ENCODE measurements at places on chromosomes 6 and 20.

- DNase-seq = no peak
Observed at GRCh38 chr6:52045481-52045880, 41.9 kb downstream of the PKHD1 start.

- peak; percentile 52 for DNase-seq
Observed at GRCh38 chr20:16803965-16804792, 56.0 kb downstream of the OTOR start.

DNA sequence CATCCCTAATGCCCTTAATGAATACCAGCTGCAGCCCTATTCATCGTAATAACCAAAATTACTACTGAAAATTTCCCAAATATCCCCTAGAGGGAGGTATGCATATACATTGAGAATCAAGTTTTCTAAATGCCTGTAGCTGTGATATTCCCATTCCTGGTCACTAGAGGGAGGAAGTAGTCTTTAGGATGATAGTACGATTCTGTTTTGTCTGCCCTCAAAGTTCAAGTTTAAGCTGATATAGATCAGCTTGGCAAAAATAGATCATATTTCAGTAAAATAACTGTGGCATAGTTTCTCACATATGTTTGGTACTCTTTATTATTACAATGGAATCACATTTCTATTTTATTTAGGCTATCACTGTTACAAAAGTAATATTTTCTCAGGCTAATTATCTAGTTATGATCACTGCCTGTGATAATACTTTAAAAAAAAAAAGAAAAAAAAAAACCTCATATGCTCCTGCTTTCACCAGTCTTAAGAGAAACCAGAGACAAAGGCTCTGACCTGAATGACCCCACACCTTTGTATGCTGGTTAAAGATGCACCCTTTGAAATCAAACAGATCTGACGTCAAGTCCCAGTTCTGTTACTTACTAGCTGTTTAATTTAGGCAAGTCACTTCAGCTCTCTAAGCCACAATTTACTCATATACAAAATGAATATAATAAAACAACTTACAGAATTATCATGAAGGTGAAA lies 11.0 kb downstream of the TSPYL1 start:
- no peak for DNase-seq

DNA sequence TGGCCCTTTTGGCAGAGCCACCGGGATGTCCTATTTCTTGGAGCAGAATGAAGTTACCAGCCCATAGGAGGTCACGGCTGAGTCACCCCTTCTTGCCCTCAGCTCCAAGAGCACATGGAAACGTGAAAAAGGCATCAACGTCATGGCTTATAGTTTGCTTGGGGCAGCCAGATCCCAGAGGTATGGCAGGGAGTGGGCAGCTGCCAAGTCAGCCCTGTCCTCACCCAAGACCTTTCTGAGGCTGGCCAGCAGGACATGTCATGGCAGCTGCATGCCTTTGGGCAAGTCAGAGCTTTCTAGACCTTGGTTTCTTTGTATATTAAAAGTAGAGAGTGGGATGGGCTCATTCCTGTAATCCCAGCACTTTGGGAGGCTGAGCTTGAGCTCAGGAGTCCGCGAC lies 8.2 kb upstream of the MDFI start:
- DNase-seq = no peak

- no peak for DNase-seq
Observed at GRCh38 chr20:49247169-49247723, 28.0 kb downstream of the DDX27 start.

GRCh38 chr6:89888871-89889270 lies 5.4 kb upstream of the GJA10 start:
- DNase-seq = no peak

- no peak for DNase-seq
Observed at GRCh38 chr6:89458704-89459103, 25.8 kb downstream of the ANKRD6 start.

DNA sequence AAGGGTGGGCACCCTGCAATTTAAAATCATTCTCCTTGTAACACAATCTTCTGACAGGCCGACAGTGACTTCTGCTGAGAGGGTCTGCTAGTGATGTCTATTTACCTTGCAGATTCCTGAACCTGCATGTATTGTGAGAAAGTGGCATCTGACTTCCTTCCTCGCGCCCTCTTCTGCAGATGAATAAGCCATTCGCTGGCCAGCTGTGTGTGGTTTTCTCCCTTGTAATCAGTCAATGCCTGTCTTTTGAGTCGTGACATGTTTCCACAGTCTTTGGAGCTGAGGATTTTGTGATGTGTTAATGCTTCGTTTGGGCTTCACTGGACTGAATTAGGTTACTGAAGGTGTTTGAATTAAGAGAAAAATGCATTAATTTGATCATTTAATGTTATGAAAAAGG lies 125.3 kb downstream of the GRM1 start:
- no peak for DNase-seq

- DNase-seq = no peak
Observed at GRCh38 chr20:62142252-62143080, 728 bp downstream of the PSMA7 start.

GRCh38 chr6:170089963-170090362 lies 200.9 kb downstream of the DLL1 start:
- DNase-seq = peak; percentile 29

DNA sequence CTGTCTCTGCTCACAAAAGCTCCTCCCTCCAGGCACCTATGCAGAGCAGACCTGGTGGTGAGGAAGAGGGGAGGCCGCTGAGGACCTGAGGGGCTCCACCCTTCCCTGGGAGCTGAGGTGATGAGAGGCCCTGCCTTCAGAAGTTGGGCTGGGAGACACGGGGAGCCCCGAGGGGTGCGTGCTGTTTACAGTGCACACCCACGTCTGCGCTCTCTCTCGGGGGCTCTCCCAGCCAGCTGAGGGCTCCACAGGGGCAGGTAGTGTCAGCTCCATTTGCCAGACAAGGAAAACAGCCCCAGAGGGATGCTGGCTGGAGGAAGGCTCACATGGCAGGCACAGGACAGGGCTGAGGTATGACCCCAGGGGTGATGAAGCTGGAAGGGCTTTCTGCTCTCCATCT lies 13.5 kb upstream of the NOL4L start:
- no peak for DNase-seq

- no peak for DNase-seq
Observed at GRCh38 chr6:27254566-27254965, 7.1 kb downstream of the PRSS16 start.

DNA sequence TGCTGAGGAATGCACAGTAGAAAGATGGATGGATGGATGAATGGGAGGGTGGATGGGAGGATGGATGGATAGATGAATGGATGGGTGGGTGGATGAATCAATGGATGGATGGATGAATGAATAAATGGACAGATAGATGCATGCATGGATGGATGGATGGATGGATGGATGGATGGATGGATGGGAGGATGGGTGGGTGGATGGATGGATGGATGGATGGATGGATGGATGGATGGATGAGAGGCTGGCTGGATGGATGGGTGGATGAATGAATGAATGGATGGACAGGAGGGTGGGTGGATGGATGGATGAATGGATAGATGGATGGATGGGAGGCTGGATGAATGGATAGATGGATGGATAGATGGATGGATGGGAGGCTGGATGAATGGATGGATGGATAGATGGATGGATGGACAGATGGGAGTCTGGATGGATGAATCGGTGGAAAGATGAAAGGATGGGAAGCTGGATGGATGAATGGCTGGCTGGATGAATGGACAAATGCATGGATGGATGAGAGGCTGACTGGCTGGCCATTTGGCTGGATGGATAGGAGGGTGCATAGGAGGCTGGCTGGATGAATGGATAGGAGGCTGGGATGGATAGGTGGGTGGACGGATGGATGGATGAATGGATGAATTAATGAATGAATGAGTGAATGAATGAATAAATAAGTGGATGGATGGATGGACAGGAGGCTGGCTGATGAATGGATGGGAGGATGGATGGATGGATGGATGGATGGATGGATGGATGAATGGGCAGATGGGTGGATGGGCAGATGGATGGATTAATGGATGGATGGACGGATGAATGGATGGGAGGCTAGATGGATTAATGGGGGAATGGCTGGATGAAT lies 28.3 kb upstream of the NOL4L start:
- DNase-seq = no peak

GRCh38 chr6:27187231-27188060 lies 60.1 kb upstream of the PRSS16 start:
- no peak for DNase-seq

DNA sequence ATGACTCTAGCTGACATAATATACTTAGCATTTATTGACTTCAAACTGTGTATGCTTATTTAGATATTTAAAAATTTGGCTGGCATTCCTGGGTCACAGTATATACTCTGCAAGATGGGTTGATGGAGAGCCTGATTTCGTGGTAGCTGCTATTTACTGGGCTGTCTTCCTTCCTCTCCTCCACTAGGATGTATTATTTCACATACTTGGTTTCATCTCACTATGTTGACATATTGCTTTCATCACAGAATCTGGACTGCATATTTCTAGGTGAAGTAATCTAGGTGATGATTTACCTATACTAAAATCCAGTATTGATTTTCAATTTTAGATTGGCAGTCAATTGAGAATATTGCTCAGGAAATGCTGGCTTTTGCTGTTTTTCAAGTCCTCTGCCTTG lies 15.7 kb downstream of the AFDN start:
- no peak for DNase-seq

DNA sequence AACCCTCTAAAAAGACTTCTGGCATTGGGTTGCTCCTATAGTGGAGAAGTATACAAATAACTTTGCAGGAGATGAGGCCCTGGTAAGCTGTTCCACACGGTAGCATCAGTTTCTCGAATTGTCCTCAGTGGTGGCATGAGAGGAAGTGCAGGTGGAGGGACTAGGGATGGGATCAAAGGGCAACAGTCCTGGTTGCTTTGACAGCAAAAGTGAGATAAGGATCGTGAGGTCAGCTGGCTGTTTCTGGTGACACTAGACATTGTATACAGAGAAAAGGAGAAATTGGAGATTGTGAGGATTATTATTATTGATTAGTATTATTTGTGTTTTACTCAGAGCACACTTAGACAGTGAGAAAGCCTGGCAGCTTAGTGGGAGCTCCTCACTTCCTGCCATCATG lies 61.3 kb upstream of the EXOC2 start:
- no peak for DNase-seq

DNA sequence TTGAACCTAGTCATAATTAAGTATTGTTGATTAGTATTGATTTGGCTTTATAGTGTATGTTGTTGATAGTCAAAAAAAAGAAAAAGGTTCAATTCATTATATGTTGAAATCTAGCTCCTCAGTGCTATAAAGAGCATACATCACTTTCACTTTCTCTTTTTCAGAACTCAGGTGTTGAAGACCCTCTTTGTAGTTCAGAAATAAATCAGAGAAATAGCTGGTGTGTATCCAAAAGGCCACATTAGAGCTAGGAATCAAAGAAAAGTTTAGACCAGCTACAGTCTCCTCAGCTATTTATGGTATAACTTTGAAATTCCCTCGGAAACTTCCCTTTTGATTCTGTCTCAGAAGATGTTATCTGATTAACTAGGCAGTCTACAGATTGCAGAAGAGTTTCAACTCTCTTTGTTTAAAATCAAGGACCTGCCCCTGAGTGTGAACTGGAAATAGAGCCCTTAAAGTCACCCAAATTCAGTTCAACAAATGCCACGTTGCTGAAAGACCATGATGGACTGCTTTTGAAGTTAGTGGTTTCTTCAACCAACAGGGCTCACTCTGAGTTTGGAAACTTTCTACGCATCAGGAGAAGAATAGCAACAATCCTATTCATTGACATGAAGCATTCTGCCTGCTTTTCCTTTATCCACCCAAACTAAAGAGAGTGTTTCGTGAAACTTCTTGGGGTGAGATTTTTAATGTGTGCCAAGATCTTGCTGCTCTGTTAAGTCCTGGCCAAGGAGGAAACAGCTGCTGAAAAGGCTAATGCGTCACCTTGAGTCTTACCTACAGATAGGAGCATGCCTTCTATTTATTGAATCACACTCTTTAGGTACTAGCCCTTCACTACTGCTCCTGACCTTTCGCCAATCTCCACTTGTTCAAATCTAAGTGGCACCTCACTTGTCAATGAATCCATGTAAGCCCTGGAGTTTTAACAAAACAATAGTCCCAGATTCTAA lies 111.7 kb downstream of the TNFRSF21 start:
- no peak for DNase-seq

DNA sequence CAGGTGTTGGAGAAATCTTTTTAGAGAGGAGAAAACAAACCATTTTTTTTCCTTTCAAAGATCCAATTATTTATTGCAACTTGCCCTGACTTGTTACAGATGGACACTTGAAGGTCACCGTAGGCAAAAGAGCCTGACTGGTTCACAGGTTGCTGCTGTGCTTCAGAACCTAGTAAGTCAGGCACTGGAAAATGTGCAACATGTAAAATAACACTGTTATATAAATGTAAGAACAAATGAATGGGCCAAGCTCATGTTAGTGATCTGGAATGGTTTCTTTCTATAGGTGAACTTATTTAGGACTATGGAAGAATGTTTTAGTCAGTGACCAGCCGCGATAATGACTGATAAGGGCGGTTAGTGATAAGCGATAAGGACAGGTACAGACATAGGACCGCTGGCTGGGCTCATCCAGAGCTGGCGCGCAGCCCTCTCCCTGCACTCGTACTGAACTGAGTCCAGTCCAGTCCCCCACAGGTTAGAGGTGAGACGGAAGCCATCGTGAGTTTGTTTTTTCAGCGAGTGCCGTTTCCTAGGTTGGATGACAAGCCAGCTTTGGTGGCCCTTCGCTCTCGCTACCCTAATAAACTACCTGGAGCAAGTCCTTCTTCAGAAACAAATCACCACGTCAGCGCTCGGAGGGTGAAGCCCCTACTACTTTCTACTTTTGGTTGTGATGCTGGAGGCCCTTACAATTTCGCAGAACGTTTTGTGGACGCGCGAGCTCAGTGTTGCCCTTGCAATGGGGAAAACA lies 94.4 kb upstream of the PRDM1 start:
- DNase-seq = peak; percentile 48

DNA sequence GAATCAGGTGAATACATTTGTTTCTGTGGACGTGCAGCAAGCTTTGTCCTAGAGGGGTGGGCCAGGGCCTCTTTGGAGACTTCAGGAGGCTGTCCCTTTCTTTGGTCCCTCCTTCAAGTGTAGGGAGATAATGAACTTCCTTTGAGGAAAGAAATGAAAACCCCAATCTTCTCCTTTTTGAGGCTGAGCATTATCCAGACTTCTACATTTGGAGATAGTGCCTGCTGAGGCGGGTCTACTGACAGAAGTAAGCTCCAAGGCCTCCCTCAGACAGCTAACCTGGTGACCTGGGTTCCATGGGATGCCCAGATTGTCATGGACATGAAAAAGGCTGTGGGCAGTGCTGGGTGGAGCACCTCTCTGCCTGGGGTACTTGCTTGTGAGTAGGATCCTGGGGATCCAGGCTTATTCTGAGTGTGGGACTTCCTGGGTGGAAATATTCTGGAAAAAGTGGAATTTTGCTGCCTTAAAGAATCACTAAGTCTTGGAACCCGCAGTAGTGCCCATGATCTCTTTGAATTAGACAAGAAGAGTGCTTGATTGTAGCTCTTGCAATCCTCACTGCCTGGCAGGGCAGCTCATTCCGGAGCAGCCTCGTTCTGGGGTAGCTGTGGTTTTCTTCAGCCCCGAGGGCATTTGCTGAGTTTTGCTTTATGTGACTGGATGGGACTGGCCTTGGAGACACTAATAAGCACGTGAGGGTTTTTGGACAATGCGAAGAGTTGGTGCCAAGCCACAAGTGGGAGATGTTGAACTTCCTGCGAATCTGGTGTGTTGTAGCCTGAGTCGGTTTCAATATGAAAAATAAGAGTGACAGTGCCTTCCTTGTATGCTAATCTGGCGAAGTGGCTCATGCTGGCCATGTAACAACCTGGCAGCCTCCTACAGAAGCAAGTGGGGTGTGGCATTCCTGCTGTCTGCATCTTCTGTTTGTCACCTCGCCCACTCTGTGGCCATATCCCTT lies 28.1 kb downstream of the SNRNP48 start:
- DNase-seq = no peak
